CD4-positive, alpha-beta T cell treated with Interleukin-4 for 4 hours (primary cell): ENCODE measurements at places on chromosomes 16 and 17.

DNA sequence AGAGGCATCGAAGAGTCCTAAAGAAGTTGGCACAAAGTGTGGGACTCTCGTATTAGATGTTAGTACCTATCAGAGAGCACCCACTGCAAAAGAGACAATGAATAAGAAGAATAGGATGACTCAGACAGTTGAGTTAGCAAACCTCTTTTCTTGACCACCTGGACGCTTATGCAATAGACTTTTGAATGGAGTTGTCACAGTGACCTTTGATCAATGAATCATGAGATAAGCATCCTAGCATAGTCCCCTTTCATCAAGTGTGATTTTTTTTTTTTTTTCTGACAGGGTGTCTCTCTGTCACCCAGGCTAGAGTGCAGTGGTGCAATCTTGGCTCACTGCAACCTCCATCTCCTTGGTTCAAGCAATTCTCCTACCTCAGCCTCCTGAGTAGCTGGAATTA lies 1417.9 kb upstream of the GOT2 start:
- no peak for DNase-seq

DNA sequence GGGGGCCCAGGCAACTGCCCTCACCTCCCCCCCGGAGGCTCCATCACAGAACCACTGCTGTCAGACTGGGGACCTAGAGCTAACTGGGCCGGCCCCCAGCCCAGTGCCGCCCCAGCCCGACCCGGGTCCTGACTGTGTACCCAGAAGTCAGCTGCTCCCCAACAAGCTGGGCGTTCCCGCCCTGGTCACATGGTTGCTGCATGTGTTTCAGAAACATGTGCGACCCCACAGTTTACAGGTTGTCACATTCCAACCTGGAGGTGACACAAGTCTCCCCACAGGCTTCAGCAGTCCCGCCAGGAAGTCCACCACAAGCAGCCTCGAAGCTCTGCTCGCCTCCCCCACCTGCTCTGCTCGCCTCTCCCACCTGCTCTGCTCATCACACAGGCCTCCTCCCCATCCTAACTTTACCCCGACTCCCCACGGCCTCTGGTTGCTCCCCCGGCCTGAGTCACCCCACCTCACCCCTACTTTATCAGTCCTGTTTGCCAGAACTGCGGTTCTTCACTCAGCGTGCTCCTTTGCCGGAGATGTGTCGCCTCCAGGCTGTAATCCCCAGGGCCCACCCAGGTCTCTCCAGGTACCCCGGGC lies 968 bp downstream of the MRPL28 start:
- DNase-seq: no peak

- DNase-seq: no peak
Measured at GRCh38 chr17:8089728-8090127, 2.2 kb upstream of the ALOX12B start.

DNA sequence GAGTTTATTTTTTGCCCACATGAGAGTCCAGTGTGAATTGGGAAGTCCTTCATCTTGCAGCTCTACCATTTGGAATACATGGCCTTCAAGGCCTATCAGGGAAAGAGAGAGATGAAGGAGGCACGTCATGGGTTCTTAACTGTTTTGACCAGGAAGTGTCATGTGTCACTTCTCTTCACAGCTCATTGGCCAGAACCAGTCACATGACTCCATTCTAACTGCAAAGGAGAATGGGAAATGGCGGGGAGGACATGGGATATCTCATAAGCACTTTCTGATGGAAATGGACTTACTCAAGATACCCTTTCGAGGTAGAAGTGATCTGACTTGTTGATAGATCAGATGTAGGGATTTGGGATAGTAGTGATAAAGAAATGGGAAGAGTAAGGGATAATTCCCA lies 57.9 kb upstream of the CES5A start:
- DNase-seq: no peak

- DNase-seq: no peak
Measured at GRCh38 chr16:28181515-28181914, 30.2 kb downstream of the XPO6 start.

- DNase-seq: no peak
Measured at GRCh38 chr16:17134586-17134985, 336.2 kb downstream of the XYLT1 start.

GRCh38 chr16:67719778-67720144 lies 645 bp upstream of the GFOD2 start:
- DNase-seq: no peak

DNA sequence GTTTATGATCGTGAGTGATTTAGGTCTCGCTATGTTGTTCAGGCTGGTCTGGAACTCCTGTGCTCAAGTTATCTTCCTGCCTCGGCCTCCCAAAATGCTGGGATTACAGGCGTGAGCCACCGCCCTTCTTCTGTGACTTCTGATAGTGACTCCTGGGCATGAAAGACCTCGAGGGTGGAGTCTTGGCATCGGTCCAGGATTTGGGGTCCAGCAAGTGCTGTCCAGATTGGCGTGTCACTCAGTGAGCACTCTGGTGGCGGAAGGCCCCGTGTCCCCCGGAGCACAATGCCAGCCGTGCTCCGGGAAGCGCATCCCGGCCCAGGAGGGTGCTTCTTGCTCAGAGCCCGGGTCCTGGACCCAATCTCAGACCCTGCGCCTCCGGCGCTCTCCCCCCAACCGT lies 6.8 kb downstream of the OR1F1 start:
- no peak for DNase-seq

DNA sequence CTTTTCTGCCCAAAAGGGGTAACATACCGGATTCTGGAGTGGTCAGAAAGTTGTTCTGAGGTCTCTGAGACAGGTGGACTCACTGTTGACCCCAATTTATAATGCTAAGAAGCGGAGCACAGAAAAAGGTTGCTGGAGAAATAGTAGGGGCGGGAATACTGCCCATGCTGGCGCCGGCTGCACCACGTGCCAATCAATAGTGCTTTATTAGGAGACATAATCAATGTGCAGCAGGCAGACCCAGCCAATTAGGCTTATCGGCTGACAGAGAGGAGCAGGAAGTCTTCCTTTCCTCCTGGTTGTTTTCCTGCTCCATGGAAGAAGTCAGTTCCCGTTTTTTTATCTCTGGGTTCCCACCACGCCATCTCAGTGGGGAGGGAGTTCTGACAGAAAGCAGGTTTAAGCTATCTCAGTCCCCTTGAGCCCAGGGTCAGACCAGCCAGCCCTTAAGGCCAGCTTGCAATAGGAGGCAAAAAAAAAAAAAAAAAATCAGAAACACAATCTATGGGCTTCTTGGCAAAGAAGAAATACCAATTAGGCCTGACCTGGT lies 68.2 kb upstream of the IRX6 start:
- no peak for DNase-seq

- DNase-seq: no peak
Measured at GRCh38 chr17:61388561-61389356, 10.9 kb upstream of the TBX2 start.

DNA sequence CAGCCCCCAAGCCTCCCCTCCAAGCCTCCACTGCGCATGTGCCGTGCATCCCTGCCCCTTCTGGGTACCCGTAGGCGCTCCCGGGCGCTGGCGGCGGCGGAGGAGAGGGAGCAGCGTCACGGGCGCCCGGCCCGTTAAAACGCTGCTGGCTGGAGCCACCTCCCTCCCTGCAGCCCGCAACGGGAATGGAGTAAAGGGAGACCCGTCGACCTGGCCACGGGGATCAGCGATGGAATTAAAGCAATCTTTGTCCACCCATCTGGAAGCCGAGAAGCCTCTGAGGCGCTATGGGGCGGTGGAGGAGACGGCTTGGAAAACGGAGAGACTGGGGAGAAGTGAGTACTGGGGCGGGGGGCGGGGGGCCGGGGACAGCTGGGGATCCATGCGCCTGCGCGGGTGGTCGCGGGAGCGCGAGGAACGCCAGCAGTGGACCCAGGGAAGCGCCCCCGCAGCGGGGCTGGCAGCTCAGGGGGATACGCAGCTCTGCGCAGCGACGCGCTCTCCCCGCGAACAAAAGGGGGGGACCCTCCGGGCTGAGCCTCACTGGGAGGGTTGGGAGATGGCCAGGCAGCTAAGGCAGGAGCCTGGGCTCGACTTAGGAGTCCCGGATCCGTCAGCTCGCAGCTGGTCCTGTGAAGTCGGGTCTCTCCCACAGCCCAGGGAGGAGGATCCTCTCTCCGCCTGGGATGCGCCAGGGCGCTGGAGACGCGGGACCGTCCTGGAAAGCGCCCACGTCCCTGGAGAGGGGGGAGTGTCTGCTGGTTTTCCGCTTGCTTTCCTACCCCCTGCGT lies at the start of gene BMERB1:
TSS of gene BMERB1 (plus strand) at position 164 of the 791 bp plus-strand sequence. CDS start at position 230, 66 bp downstream.
- DNase-seq: peak; percentile 12

DNA sequence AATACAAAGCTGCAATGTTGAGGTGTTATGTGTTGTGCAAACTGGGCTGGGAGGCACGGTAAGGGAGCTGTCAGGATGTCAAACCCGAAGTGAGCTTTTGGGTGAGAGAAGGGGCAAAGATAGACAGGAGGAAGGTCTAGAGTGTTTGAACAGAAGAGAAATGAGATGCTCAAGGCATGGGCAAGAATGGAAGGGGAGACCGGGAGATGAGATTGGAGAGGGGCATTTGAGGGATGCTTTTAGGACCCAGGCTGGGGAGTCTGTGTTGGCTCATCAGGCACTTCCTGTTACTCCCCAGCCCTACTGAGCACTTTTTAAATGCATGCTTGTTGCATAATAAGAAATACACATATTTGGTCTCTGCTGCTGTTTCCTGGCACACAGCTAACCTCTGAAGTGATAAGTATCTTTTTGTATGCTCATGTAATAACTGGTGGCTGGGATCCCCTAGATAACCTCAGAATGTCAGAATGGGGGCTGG lies 13.7 kb downstream of the UNC45B start:
- peak; percentile 56 for DNase-seq

DNA sequence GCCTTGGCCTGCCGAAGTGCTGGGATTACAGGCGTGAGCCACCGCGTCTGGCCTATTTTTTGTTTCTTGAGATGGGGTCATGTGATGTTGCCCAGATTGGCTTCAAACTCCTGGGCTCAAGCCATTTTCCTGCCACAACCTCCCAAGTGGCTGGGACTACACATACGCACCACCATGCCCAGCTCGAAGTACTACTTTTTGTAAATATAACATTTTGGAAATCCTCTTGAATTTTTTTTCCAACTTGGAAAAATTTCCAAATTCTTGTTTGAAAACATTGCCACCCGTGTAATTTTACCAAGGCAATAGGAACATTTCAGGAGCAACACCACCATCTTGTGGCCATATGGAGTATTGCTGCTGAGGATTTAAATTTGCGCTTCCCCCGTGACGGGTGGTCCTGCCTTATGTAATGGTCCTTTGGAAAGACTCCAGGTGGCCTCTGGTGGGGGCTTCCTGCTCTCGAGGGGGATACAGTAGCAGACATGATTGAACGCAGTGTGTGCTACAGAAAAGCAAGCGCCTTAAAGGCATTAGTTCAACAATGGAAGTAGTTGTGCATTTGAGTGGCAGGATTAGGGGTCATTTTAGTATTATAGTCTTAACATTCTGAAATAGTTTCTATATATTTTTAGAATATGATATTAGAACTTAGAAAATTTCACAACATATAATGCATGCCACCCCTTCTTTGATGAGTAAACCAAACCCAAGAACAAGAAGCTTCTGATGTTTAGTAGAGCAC lies 8.0 kb downstream of the FLYWCH1 start:
- DNase-seq: peak; percentile 60
